ENCODE measurements at places on chromosomes 12 and 14. TPM values are rescaled to one million over a fixed set of nuclear protein-coding genes. Genes with fewer than 3 reads are reported as not detected.

Gene HELB
- 1.9 TPM for polyA plus RNA-seq

Gene CACNA1C
- polyA plus RNA-seq: 6.4 TPM

Gene GPR162
- 35.8 TPM for polyA plus RNA-seq

Gene FSCB
- polyA plus RNA-seq: not detected

Gene NOVA1
- polyA plus RNA-seq: 23.8 TPM

Gene OVCH1
- polyA plus RNA-seq: 0.84 TPM

Gene C12orf56
- 0.73 TPM for polyA plus RNA-seq

Gene FNTB
- polyA plus RNA-seq: 28.5 TPM

GRCh38 chr14:62914025-62914424 is 131.2 kb downstream of the KCNH5 start:
- DNase-seq: no peak

DNA sequence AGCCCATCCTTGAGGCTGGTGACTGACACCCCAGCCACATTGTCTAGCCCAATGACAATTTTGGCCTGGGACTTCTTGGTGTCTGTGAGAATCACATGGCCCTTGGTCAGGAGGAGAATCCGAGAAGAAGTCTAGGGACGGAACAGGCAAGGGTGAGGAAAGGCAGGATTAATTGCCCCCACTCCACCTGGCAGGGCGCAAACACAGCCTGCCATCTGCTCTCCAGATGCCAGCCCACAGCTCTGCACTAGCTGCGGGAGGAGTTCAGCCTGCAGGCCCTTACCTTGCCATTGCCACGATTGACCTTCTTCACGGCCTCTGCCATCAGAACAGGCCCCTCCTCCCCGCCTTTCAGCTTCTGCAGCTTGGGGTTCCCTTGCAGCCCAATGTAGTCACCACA is 13.1 kb upstream of the TAC3 start:
- DNase-seq: no peak

GRCh38 chr12:82225871-82226270 is 132.3 kb downstream of the CCDC59 start:
- no peak for DNase-seq

GRCh38 chr12:66239295-66239694 is 50.3 kb downstream of the IRAK3 start:
- no peak for DNase-seq

DNA sequence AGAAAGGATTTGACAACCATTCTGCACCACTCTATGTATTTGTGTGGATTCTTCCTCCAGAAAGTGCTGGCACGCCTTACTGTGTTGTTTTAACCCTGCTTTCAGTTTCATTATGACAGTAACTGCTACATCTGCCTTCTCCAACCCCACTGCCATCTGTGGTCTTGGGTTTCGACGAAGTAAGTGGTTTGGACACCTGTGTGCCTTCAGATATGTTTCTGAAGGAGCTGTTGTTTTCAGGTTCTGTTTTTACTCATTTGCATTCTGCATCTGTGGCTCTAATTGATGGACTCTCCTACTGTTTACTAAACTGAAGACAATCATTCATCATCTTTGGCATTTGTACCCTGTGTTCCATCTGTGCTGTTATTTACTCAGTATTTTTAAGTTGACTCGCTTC is 4.1 kb downstream of the TSHR start:
- DNase-seq: no peak

- DNase-seq: no peak
Measured at GRCh38 chr14:64875350-64875749, 4.4 kb downstream of the SPTB start.

GRCh38 chr12:4286771-4287317 is 13.3 kb downstream of the CCND2 start:
- DNase-seq: no peak

DNA sequence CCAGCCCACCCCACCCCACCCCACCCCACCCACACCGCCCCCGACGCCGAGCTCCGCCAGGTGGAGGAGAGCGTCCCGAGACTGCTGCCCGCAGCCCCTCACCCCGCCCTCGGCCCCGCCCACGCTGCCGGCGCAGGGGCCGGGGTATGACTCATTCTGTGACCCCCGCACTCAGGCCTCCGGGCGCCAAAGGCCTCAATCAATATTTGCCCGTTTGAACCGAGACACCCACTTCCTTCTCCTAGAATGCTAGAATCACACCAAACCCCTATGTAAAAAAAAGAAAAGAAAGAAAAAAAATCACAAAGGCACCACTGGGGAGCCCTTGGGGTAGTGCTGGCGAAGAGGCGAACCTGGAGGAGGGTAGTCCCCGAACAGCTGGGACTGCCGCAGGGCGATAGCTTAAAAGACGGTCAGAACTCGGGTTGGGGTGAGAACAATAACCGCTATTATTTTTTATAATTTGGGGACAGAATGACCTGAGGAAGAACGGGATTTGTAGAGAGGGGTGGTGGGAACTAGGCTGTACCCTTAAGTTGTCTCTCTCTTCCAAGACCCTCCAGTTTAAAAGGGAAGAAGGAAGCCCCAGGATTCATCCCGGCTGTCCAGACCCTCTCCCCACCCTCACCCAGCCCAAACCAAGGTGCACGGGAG is 894 bp downstream of the KRT8 start:
- DNase-seq: no peak
